ENCODE measurements at places on chromosomes 11 and 22.

- DNase-seq: no peak
These were observed 488.3 kb downstream of the INSC start for GRCh38 chr11:15602785-15603567.

GRCh38 chr22:41909310-41910049, 5.4 kb downstream of the SHISA8 start:
- no peak for DNase-seq

GRCh38 chr22:26606611-26607010, 11.2 kb downstream of the CRYBB1 start:
- no peak for DNase-seq

- no peak for DNase-seq
These were observed 6.4 kb upstream of the CARD16 start for GRCh38 chr11:105051559-105051958.

DNA sequence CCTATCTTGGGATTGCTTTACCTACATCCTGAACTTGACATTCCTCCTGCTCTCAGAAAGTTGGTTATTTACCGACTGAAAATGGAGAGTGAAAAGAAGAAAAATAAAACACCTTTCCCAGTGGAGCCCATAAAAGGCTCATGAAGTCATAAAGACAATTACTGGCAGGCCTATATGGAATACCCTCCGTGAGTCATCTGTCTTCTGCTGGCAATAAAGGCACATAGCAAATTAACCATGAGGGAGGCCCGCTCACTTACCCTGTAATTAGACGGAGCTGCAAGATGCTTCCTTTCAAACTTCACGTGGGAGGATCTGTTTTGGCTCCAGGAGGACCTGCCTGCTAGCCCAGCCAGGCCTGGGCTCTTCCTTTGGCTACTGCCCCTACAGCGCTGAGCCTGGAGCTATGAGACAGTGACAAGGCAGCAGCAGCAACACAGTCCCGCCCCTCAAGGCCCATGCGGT, 540.4 kb downstream of the BUD13 start:
- DNase-seq: no peak

- no peak for DNase-seq
These were observed 65.1 kb downstream of the CLMP start for GRCh38 chr11:123129920-123130319.

- DNase-seq: no peak
These were observed 2.6 kb downstream of the BET1L start for GRCh38 chr11:204587-205109.

DNA sequence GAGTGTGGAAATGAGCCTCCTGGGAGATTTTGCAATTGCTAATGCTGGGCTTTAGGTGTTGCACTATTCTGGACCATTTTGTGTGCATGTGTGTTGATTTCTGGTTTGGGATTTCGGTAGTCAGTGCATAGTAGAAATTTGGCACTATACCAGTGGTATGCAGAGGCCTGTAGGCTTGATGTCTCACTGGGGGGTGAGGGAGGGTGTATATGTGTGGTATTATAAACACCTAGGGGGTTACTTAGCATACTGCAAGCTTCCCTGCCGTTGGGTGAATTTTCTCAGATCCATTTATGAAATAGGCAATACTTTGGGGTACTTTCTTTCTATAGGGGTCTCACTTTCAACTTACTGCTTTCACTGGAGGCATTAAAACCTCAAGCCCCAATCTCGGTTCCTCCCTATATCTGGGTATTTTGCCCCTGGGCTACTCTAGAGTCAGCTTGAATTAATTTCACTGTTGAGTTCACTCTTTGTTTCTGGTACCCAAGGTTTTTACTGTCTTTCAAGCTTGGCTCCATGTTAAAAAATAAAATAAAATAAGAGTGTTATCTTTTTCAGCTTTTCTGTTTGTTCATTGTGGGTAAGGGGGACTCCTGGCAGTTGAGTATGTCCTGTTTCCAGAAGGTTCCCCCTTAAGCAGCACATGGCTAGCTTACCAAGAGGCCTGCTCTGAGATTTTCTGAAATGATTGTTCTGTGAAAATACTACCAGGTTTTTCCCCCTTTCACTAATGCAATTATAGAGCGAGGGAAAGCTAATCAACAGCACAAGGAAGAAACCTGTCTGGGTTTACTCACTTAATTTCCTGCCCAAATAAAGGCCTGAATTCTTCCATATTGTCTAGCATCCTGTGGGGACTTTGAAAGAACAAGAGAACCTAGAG, 45.8 kb downstream of the PPFIBP2 start:
- DNase-seq: no peak

- DNase-seq: no peak
These were observed 114.9 kb upstream of the NECTIN1 start for GRCh38 chr11:119843877-119844276.

- DNase-seq: peak; percentile 47
These were observed 72.5 kb upstream of the ZBED5 start for GRCh38 chr11:10930224-10930971.

- DNase-seq: peak; percentile 34
These were observed 2.6 kb downstream of the KLHDC7B start for GRCh38 chr22:50548040-50548920.

GRCh38 chr11:44192017-44192385, 96.5 kb downstream of the EXT2 start:
- no peak for DNase-seq

DNA sequence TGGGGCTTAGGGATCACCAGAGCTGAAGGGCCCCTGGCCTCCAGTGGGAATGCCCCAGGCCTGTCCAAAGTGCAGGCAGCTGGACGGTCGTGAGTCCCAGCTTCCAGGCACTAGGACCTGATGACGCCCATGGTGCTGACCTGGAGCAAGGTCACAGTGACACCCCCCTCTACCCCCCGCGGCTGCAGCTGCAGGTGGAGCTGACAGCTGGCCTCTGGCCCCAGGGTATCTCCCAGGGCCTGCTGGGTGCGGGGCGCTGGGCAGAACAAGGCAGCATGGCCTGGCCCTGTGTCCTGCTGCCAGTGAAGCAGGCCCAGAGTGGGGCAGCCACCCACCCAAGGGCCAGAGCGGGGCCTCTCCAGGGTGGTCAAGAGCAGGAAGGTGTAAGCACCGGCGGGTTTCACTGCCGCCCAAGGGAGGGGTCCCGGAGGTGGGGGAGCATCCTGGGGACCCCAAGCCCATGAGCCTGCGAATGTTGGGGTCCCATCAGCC, 553 bp upstream of the TCIRG1 start:
- DNase-seq: no peak

GRCh38 chr11:10440401-10440800, 14.7 kb upstream of the AMPD3 start:
- no peak for DNase-seq

DNA sequence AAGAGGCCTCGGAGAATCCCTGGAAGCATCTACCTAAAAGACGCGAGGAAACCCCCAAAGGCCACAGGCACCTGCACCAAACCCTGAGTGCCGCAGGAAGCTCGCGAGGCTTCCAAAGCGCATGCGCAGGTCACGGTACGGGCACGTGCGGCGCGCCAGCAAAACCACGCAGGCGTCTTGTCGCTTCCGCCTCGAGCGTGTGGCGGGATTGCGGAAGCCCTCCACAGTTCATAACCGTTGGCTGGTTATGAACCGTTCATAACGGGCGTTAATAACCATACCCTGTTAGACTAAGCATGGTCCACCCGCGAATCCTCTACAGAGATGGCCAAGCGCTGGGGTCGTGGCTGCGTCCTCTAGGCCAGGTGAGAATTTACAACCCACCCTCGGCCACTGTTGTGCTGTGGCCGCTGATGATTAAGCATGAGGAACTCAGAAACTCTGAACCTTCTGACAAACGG, 46.4 kb downstream of the MORC2 start:
- no peak for DNase-seq

GRCh38 chr11:118705111-118705741, 25.8 kb upstream of the TREH start:
- DNase-seq: peak; percentile 18

GRCh38 chr11:14554959-14555358, 34.8 kb upstream of the PSMA1 start:
- peak; percentile 84 for DNase-seq

- DNase-seq: peak; percentile 96
These were observed at the start of gene TBCEL for GRCh38 chr11:121023848-121024751. Gene TBCEL (plus strand): TSS chr11:121024102. CDS start chr11:121045691, 21,589 bp downstream.

DNA sequence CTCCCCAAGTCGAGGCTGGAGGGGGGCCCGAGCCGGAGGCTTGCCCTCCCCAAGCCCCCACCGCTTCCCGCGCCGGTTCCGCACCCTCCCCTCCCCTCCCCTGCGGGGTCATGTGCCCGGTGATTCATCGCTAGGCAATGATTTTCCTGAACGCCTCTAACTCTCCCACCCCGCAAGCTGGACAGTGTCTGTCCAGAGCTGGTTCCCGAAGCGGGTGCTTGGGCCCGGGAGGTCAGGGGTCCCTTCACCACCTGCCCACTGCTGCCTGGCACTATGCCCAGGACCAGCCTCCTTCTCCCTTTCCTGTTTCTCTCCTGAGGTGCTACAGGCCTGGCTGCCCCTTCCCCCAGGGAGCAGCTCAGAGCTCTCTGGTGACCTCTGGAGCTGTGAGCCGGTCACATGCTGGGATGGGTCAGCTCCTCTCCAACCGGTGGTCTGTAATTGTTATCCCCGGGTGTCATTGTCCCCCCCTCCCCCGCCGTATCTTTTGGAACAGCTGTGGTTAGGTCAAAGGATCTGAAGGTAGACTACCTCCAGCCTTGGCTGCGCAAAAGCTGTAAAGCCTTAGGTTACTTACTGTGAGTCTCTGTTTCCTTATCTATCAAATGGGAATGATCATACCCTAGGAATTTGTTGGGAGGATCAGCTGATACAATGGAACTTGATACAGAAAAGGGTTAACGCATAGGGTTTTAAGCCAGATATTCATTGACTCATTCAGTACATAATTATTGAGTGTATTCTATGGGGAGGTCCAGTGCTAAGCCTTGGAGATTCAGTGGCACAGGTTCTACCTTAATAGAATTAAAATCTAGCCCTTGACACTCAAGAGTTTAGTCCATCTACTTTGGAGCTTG, 753 bp downstream of the STX3 start:
- DNase-seq: peak; percentile 83

- no peak for DNase-seq
These were observed 572.5 kb downstream of the BRD1 start for GRCh38 chr22:49255154-49255553.

- DNase-seq: peak; percentile 71
These were observed 2.4 kb downstream of the ASPHD2 start for GRCh38 chr22:26431261-26431995.

DNA sequence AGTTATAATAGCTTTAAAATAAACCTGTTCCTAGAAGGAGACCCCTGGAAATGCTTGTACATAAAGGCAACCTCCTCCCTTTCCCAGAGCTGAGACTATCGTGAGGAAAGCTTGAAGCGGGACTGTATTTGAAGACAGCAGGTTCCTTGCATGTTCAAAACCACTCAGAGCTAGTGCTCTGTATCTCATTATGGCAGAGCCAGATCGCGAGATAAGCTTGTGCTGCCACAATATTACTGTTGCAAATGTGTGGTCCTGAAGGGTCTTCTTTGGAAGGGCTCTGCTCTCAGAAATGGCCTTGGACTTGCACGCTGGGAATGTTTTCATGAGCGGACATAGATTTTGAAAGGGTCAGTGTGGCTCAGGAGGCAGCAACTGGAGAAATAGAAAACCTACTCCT, 168.2 kb downstream of the KIRREL3 start:
- DNase-seq: no peak

GRCh38 chr22:50445071-50445879, 29.6 kb downstream of the SBF1 start:
- no peak for DNase-seq

- no peak for DNase-seq
These were observed 16.9 kb downstream of the SERPINH1 start for GRCh38 chr11:75578977-75579376.

- DNase-seq: no peak
These were observed 113.7 kb downstream of the SNX19 start for GRCh38 chr11:130802567-130802966.

GRCh38 chr22:41517172-41518047, 26.9 kb downstream of the POLR3H start:
- peak; percentile 57 for DNase-seq

- peak; percentile 87 for DNase-seq
These were observed 39.0 kb downstream of the CTNND1 start for GRCh38 chr11:57800444-57801182.

- DNase-seq: no peak
These were observed 9.5 kb downstream of the IRF7 start for GRCh38 chr11:606245-606644.

DNA sequence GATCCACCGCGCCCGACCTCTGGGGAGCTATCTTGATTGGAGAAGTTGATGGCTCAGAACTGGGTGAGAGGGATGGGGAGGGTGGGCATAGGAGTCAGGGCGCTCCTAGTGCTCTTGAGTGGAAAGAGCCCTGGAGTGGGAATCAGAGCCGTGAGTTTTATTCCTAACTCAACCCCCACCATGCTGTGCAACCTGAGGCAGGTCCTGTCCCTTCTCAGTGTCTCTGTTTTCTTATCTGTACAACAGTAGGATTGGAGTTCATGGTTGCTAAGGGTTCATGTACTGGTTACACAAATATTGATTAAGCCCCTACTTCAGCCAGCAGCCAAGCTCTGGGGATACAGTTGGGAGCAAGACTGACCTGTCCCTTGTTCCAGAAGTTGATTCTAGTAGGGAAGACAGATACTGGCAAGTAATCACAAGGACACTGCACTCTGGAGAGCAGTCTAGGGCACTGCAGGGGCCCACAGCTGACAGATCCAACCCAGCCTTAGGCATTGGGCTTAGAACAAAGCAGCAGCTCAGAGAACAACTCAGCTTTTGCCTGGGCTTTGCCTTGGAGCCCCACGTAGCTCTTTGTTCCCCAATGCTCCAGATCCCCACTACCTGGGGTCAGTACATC, 12.4 kb upstream of the DAGLA start:
- DNase-seq: no peak

Measured in OCI-M1 (cell line).